Activated CD4-positive, alpha-beta T cell treated with anti-CD3 and anti-CD28 coated beads, Interleukin-2, amount 50 U/mL, for 1 hour (primary cell): ENCODE measurements at places on chromosomes 7 and 10.

GRCh38 chr7:46791188-46791587 lies 790.7 kb downstream of the TNS3 start:
- DNase-seq = no peak

- no peak for DNase-seq
Measured at GRCh38 chr7:155470686-155471638, 13.0 kb downstream of the EN2 start.

- DNase-seq = no peak
Measured at GRCh38 chr7:27053153-27053552, 42.6 kb downstream of the HOXA1 start.

- DNase-seq = no peak
Measured at GRCh38 chr10:58412502-58412961, 27.3 kb downstream of the TFAM start.

DNA sequence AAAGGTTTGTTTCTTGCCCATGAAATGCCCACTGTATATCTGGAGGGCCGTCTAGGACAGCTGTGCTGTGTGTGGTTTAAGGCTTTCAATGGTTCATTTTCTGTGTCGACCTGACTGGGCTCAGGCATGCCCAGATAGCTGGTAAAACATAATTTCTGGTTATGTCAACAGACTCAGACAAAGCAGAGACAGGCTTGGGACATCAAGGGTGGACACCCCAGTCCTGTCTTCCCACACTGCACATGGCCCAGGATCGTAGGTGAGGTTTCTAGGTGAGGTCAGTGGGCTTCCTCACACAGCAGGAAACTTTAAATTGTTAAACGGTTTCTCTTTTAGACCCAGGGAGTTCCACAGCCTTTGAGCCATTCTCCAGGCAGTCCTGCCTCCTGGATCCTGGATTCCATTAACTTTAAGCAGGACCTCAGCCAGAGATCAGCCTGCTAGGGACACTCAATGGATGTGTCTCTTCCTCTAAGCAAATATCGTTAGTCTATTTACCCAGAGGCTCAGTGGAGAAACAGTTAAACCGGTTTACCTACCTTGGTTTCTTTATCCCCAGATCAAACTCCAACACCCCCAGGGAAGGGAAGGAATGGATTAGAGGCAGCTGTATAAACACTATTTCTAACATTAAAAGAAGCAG lies 66.4 kb downstream of the ST8SIA6 start:
- no peak for DNase-seq

DNA sequence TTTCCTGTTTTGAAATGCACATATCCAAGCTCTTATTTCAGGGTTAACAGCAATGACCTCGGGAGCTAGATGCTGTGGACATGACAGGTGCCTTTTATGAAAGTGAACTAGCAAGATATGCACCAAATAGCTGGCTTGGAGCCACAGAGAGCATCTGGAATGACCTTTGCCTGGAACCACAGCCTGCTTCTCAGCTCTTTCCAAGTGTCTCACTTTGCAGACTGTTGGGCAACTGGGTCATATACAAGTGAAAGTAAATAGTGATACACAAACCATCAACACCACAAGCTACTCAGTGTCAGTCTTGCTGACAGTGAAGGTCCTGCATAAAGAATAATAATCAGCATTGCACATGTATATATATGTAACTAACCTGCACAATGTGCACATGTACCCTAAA lies 183.5 kb downstream of the RNF133 start:
- no peak for DNase-seq

- no peak for DNase-seq
Measured at GRCh38 chr7:24521917-24522623, 51.2 kb upstream of the PALS2 start.

- no peak for DNase-seq
Measured at GRCh38 chr7:103729026-103729425, 260.4 kb downstream of the RELN start.

GRCh38 chr10:79191951-79192676 lies 123.3 kb downstream of the ZMIZ1 start:
- DNase-seq = no peak

DNA sequence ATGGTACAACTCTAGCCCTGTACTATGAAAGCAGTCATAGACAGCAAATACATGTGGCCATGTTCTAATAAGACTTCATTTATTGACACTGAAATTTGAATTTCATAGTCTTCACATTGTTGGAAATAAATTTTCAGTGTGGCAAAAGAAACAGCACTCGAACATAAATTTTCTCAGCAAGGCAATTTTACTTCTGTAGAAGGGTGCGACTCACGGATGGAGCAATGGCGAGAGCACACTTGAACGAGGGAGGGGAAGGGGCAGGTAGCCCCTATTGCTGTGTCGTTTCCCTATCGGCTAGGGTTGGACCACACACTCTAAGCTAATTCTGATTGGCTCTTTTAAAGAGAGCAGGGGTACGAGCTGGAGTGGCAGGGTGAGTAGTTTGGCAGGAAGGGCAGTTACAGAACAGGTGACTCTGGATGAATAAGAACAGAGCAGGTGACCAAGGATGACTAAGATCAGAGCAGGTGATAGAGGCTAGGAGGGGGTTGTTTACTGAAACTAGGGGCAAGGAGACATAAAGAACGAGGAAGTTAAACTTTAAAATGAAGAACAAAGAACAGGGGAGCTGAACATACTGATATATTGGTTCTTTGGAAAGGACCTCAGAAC lies 52.0 kb downstream of the LRRC4 start:
- DNase-seq = no peak

GRCh38 chr10:13068071-13068470 lies 31.9 kb upstream of the OPTN start:
- no peak for DNase-seq

- DNase-seq = no peak
Measured at GRCh38 chr7:151109094-151110048, 23.1 kb downstream of the AGAP3 start.
